ENCODE measurements at places on chromosomes 2 and 18.

GRCh38 chr2:236830926-236831325 lies 254.8 kb upstream of the COPS8 start:
- peak; percentile 48 for DNase-seq

GRCh38 chr2:120932881-120933280 lies 197.2 kb downstream of the GLI2 start:
- no peak for DNase-seq

GRCh38 chr2:134818321-134818720 lies 20.1 kb upstream of the ACMSD start:
- no peak for DNase-seq

- no peak for DNase-seq
Observed at GRCh38 chr2:168200930-168201583, 46.3 kb downstream of the STK39 start.

GRCh38 chr2:7207631-7208030 lies 290.4 kb downstream of the RNF144A start:
- DNase-seq: no peak

All from fibroblast of skin of scalp (primary cell).